ENCODE measurements at places on chromosomes 3 and 15.

DNA sequence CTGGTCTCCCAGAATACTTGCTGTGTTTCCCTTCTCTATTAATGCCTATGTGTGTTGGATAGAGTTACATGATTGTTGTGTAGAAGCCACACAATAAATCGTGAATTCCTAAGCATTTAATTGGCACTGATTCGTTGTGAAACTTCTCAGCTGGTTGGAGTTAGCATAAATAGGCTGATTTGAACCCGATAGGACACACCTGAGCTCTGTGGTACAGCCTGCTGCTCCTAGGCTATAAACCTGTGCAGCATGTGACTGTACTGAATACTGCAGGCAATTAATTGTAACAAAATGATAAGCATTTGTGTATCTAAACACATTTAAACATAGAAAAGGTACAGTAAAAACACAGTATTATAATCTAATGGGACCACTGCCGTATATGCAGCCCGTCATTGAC, 4.9 kb downstream of the ACAD11 start:
- H3K4me1 ChIP-seq: no peaks in the 10 kb centered on the region
- H3K4me3 ChIP-seq: no peak overlapping the region
- no peak for DNase-seq
- no peaks in the 10 kb centered on the region for H3K27me3 ChIP-seq
- H3K36me3 ChIP-seq: no peaks in the 10 kb centered on the region

DNA sequence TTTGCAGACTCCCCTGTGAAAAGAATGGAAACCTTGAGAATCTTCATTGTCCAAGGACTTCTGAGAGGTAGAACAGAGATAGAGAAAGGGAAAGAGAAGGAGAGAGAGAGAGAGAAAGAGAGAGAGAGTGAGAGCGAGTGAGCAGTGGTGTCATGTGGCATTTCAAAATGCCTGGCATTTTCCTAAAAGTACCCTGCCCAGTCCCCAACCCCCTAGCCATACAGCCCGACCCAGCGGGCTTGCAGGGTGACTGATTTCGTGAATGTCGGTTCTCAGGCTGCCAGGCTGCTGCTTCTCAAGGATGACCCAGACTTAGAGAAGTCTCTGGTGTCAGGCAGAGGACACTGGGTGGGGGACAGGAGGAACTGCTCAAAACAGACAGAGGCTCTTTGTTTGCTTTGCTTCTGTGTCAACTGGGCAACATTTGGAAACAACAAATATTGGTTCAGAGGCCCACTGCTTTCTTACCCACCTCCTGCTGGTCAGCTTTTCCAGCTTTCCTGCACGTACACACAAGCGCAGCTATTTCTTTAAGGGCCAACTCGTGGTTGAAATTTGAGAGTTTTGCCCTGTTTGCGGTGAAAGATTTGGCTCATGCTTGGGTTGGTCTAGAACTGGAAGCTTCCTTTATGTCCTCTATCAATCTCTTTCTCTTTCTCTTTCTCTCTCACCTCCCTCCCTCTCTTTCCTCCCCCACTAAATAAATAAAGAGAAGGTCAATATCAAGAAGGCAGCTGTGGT, 3.7 kb upstream of the TF start:
- no peaks in the 10 kb centered on the region for H3K4me1 ChIP-seq
- no peak overlapping the region for H3K27ac ChIP-seq
- no peaks in the 10 kb centered on the region for H3K27me3 ChIP-seq
- no peak overlapping the region for H3K4me3 ChIP-seq

DNA sequence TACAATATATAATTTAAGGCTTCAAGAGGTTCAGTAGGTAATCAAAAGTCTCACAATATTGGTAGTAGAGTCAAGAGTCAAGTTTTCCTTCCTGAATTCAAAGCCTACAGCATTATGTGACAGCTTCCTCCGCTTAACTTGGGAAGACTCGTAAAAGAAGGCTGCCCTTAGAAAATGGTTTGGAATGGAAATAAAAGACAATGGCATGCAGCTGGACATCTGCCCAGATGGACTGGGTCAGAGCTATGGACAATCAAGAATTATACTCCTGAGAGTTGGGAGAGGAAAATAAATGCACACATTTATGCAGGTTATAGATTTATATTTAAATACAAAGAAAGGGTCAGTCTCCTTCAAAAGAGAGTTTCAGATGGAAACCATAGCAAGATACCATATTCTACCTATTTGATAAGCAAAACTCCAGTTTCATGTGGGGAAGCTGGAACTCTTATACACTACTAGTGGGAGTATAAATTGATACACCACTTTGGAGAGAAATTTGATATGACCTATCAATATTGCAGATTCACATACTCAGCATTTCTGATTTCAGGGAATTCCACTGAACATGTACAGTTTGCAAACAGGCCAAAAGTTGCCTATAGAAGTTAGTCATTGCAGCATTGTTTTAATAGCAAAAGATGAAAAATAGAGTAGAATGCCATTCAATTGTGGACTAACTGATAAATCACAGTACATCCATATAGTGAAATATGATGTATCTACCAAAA, 6.1 kb downstream of the CRYBG3 start:
- peaks cover 2% of the 10 kb centered on the region for H3K27me3 ChIP-seq
- H3K4me1 ChIP-seq: peaks cover 2% of the 10 kb centered on the region
- H3K4me3 ChIP-seq: no peak overlapping the region

DNA sequence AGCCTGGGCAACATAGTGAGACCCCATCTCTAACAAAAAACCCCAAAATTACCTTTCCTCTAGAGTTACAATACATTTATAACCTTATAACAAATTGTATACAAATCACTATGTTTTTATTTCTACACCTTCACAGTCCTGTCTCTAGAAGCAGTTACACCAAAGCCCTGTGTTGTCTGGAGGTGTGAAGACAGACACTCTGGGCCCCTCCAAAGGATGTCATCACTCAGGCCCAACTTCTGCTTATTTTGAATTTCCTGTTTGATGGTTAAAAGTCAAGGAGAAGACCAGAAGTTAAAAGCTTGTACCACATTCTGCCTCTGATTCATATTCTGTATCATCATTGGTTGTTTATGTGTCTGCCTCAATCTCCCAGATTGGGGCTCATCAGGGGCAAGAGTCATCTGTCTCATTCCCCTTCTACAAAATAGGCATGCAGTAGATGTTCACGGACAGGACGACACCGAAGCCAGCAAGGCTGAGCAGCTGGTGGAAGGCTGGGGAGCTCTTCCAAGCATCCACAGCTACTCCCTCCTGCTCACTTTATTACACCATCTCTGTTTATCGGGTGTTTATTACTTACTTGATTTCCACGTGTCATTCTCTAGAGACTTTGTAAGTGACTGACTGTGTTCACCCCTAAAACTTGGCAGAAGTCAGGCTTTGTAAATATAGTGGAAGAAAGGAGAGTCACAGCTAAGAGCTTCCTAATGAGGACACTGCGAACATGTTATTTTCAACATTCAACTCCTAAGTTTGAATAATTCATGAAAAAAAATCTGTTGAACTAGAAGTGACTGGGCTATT, 136.8 kb upstream of the ANKRD28 start:
- no peaks in the 10 kb centered on the region for H3K27me3 ChIP-seq
- H3K4me1 ChIP-seq: no peaks in the 10 kb centered on the region
- H3K36me3 ChIP-seq: no peaks in the 10 kb centered on the region
- DNase-seq: no peak
- no peak overlapping the region for H3K4me3 ChIP-seq
- H3K27ac ChIP-seq: no peak overlapping the region

Measured in mesendoderm (in vitro differentiated cells).